ENCODE measurements at places on chromosomes 12 and 14.

DNA sequence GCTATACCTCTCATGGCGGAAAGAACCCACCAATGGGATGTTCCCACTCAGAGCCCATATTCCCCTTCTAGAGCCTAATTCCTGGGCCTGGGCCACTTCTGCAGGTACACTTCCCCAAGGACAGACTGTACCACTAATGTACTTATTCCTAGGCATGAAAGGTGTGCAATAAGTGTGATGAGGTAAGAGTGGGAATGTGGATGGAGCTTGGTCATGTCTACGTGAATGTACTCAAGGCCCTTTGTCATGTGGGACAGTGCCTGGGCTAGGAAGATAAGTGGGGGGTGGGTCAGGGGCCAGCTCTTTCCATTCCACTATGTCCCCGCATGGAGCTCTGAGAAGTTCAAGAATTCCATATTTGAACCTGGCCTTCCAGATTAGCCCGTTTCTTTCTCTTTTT, 63.4 kb upstream of the FUT8 start:
- no peak for DNase-seq

- DNase-seq: no peak
Observed at GRCh38 chr12:106445959-106446358, 88.4 kb downstream of the POLR3B start.

DNA sequence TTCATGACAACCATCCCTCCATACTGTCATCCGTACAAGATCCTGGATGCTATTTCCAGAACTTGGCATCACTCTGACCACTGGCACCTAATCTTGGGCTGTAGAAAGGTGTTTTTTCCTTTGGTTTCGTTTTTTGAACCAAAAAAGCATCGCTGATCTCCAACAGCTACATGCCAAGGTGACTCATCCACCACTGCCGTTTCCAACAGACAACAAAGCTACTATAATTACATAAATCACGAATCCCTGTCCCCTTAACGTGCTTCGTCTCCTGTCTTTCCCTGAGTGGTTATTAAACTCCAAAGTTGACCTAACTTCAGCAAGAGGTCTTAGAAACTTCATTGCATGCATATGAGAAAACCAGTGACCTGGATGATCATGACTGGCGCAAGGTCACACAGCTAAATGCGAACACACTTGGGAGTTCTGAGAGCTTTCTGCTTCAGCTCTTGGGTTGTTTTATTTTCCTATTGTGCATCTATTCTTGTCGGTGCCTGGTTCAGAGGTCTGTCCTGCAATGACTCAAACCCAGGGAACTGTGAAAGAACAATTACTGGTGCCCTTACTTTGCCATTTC, 99.9 kb downstream of the PPM1H start:
- DNase-seq: no peak

- DNase-seq: no peak
Observed at GRCh38 chr12:84856156-84856900, 56.3 kb downstream of the SLC6A15 start.

- DNase-seq: no peak
Observed at GRCh38 chr14:61646366-61647116, 48.8 kb upstream of the HIF1A start.

GRCh38 chr12:113757221-113758002, 208.7 kb downstream of the RBM19 start:
- no peak for DNase-seq

DNA sequence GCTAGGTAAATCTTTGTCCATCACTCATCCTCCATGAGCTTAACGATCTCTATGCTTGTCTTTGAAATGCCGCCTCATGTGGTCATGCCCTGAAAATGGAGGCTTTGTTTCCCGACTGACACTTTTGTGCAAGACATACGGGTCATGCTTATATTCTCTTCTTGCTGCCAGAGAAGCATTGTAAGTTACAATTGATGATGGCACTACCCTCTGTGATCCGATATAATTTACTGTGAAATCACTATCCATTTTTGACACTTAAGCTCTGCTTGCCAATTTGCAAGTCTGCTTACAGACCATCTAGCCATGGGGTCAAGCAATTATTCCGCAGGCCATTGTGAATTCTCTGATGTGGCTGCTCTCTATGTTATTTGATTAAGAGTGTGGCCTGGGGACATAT, 650.0 kb downstream of the FLRT2 start:
- no peak for DNase-seq

DNA sequence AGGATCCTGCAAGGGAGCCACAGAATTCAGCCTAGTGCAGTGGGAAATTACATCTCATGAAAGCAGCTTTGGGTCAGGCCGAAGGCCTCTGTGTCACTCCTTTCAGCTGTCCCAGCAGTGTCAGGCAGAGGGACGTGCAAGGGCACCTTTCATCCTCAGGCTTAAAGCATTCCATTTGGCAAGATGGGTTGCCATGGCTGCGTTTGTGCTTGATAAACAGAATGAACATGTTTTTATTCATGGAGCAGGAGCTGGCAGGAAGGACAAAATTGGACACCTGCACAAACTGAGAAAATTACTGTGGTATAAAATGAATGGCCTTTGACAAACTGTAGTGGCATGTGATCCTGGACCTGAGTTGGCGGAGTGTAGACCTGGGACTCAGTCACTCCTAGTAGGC, 29.4 kb downstream of the ACAD10 start:
- no peak for DNase-seq

GRCh38 chr12:119296535-119296934, 38.0 kb upstream of the CCDC60 start:
- DNase-seq: no peak

GRCh38 chr12:89939522-89940215, 231.0 kb upstream of the ATP2B1 start:
- no peak for DNase-seq

- no peak for DNase-seq
Observed at GRCh38 chr14:75406856-75407255, 21.0 kb upstream of the JDP2 start.

- no peak for DNase-seq
Observed at GRCh38 chr12:8157484-8158198, 826 bp downstream of the ZNF705A start.

- DNase-seq: no peak
Observed at GRCh38 chr12:123934829-123935228, 37.8 kb downstream of the CCDC92 start.

DNA sequence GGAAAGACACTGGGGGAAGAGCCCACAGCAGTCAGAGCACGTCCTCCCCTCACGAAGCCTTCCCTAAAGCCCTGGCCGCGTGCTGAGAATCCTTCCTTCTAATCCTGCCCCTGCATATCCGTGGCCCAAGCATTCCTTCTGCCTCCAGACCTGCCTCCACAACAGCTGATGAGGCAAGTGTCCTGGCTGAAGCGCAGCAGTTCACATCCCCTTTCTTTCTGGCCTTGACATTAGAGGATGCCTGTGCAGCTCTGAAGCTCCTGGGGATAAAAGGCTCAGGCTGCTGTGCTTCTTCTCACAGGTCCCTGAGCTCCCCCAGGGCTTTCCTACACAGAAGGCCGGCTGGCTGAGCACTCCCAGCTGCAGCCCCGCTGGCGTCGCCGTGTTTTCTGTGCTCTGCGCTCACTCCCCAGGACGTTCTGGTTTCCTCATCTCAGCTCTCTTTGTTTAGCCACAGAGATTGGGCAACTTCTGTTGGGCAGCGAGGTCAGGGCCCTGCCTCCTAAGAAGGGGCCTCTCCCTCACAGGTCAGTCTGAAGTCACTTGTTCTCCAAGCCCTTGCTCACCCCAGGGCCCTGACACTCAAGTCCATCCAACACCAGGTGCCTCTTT, 45.8 kb downstream of the NINJ2 start:
- DNase-seq: no peak

DNA sequence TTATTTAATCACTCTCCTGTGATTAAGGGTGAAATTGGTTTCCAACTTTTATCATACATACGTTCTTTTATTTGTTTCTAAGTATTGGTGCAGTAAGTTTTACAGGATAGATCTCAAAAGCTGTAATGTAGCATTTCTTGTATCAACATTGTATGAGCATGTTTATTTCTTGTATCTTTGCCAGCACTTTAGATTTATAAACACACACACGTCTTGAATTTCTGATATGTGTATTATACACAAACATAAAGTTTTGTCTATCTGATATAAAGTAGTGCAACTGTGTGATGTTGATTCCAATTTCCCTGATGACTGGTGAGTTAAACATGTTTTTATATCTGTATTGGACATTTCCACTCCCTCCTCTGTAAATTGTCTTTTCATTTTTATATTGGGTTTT, 134.7 kb downstream of the NOVA1 start:
- DNase-seq: no peak

- no peak for DNase-seq
Observed at GRCh38 chr14:61098721-61099120, 117.7 kb downstream of the SLC38A6 start.

GRCh38 chr14:68658029-68658509, 134.8 kb downstream of the ZFP36L1 start:
- DNase-seq: no peak

- no peak for DNase-seq
Observed at GRCh38 chr14:103231376-103232019, 102.5 kb upstream of the EIF5 start.

DNA sequence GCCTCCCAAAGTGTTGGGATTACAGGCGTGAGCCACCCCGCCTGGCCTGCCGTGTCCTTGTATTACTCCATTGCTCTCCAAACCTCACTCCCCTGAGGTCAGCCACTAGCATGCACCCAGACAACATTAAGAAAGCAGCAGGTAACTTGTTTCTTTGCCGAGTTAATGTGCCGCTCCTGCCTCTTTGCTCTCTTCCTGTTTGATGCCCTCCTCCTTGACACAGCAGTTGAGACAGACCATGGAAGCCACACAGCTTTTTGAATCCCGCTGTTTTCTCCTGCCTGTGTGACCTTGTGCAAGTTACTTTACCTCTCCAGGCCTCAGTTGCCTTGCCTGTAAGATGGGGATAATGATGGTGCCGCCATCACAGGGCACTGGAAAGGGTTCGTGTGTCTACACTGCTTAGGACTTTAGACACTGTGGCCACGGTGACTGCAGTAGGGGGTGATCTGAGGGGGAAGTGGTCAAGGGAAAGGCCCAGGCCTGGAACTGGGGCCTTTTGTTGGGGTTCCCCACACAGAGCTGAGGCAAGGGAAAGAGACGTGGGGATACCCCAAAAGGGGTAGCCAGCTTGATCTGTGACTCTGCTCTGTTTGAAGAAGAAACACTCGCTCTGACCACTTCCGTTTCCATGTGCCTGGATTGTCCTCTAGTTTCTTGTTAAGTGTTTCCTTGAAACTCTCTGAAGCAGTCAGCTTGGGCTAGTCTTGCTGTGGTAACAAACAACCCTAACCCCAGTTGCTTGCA, 69.3 kb downstream of the RIN3 start:
- no peak for DNase-seq

DNA sequence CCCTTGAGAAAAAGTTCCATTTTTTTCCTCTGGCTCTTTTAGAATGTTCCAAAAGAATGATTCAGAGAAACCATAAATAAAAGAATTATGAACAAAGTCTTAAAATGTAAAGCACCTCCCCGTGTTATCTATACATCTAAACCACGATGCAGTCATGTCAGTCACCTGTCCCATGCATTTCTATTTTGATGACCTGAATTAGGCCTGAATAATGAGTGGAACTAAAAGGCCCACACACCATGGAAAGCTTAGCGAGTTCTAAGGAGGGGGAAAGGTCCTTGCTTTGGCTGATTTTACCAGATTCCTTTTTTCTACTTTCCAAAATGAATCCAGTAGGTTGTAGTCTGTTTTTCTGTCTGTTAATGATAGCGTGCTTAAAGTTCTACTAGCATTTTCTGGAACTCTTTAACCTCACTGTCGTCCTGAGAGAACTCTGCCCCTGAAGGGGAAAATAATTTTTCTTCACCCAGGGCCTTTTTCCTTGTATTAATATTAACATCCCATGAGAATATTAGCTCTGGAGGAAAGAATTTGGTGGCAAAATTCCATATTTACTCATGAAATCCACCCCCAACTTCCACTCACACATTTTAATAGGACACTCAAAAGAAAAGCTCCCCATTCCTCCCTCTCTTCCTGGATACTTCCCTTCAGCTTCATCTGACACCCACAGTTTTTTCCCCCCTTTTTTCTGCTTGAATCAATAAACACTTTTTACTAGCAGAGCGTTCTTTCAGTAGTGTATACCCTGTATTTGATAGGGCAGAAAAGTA, 266.3 kb upstream of the DIO2 start:
- DNase-seq: no peak

DNA sequence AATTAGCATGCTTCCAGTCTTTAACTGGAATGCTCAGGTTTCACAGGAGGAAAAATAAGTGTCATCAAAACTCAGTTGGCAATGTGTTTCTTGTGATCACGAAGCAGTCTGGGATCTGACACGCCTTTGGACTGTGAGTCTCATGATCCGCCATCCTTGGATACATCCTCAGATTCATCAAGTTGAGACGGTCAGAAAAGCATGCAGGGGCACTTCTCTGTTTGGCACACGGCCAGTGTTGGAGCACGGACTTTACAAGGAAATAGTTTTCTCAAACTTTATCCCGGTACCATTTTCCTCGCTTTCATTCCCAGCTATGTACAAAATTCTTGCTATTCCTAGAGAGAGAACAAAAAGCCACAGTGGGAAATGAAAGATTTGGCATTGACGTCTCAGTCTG, 88.4 kb upstream of the PARP11 start:
- no peak for DNase-seq

DNA sequence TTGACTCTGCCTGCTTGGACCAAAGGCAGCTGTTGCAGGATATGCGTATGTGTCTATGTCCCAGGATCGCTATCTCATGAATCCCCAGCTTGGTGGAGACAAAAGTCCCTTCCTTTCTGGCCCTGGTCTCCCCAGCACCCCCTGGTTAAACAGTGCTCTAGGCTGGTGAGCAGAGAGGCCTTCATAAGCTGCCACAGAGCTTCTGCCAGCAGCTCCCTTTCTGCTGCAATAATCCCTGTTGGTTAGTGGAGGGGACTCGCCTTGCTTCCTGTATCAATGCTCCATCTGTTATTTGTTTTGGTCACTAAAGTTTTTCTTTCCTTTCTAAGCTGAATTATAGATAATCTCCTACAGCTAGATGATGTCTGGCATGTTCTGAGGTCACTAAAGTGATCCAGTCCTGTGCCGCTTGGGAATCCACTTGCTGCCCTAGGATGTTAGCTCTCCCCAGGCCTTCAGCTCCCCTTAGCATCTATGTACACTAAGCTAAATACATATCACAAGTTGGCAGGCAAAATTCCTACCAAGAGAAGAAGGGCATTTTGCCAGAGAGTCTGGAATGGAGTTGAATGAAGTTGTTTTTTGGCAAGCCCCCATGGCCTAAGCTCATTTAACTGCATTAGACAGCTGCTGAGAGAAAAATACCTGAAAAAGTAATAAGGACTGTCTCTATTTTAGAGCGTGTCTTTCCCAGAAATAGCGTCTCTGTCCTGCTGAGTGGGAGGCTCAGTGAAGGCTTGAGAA, 47.8 kb downstream of the RDH12 start:
- DNase-seq: no peak

- DNase-seq: peak; percentile 2
Observed at GRCh38 chr14:65462411-65462810, 49.9 kb downstream of the FUT8 start.

- no peak for DNase-seq
Observed at GRCh38 chr14:51176839-51177238, 63.2 kb upstream of the TMX1 start.

DNA sequence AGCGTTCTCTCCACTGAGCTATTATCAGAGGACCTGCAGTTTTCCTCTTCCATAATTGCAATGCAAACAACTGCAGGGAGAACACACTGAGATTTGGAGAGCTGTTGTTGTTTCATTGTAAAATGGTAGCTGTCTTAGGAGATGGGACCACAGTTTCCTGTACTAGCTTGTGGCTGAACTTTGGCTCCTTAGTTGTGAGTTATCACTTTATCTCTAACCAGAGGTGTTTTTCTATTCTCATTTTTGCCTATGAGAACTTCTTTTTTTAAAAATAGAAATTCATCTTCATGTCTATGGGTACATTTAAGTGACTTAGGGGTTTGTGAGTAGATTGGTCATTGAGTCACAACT, 216.5 kb downstream of the SLC38A4 start:
- no peak for DNase-seq

Data from stimulated activated naive CD4-positive, alpha-beta T cell treated with Interleukin-2 at 50 U/mL for 16 hours (primary cell).